Activated naive CD4-positive, alpha-beta T cell treated with anti-CD3 and anti-CD28 coated beads, Interleukin-2, amount 50 U/mL, for 72 hours (primary cell): ENCODE measurements at places on chromosomes 6 and 20. TPM values are rescaled to one million over a fixed set of nuclear protein-coding genes. Genes with fewer than 3 reads are reported as not detected.

The FAM162B gene
- not detected for total RNA-seq

DNA sequence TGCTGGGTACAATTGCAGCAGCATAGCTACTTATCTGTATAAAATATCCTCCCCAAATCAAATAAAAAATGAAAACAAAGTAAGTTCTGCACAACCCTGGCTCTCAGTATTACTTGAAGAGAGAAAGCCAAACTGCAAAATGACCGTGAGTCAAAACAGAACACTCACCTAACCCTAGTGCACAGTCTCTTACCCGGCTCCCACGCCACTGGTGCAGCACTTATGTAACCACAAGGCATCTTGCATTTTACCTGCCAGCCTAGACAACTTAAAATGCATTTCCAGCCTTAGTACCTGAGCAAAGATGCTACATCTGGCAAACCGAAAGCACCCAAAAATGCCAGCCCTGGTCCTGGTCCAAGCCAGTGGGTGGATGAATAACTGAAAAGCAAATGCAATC lies 12.4 kb upstream of the SIRPB1 start:
- DNase-seq = peak; percentile 53

DNA sequence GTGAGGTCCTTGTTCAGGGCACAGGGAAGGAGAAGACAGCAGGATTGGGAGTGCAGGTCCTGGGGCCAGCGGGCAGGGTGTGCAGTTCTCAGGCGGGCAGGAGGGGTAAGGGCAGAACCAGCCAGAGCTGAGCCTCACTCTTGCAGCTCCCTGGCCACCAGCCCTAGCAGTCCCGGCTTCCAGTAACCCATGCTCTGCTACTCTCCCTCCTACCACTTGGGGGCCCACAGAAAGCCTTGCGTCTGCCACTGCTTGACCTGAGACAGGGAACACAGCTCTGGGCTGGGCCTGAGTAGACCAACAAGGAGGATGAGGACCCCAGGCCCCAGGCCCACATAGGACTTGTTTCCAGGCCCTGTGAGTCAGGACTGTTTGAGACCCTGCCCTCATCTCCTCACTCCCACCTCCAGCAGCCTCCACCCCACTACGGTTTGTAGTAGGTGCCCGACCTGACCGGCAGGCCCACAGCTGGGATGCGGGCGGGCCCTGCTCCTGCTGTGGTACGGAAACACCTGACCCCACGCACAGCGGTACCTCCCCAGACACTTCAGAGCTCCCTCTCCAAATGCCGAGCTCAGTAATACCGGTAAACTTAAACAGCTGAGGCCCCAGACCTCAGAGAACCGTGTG lies 39.2 kb downstream of the KCNK5 start:
- no peak for DNase-seq

The UNC5CL gene
- 5.1 TPM for total RNA-seq

- no peak for DNase-seq
Observed at GRCh38 chr6:15793288-15793687, 130.5 kb upstream of the DTNBP1 start.

The STMND1 gene
- total RNA-seq = not detected

- no peak for DNase-seq
Observed at GRCh38 chr6:154096834-154097233, 57.8 kb downstream of the OPRM1 start.

DNA sequence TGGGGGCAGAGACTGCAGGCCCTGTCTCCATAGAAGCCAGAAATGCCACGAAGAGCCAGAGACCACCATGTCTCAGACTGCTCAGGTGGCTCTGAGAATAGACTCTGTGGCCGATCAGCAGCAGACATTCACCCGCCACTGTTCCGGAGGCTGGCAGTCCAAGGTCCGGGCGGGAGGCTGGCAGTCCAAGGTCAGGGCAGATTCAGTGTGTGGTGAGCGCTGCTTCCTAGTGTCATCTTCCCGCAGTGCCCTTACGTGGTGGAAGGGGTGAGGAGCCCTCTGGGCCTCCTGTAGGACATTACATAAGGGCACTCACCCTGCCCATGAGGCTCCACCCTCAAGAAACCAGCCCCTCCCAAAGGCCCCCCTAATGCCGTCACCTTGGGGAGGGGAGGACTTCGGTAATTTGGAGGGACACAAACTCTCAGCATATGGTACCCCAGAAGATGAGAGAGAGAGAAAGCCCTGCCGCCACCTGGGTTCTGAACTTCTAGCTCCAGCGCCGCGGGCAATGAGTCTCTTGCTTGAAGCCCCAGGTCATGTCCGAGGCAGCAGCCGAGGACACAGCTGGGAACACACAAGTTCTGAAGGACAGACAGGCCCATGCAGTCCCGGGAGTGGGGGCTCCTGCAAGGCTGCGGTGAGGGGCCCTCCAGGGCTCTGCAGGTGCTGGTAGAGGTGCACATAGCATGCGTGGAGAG lies 36.4 kb downstream of the DACT2 start:
- DNase-seq = no peak

DNA sequence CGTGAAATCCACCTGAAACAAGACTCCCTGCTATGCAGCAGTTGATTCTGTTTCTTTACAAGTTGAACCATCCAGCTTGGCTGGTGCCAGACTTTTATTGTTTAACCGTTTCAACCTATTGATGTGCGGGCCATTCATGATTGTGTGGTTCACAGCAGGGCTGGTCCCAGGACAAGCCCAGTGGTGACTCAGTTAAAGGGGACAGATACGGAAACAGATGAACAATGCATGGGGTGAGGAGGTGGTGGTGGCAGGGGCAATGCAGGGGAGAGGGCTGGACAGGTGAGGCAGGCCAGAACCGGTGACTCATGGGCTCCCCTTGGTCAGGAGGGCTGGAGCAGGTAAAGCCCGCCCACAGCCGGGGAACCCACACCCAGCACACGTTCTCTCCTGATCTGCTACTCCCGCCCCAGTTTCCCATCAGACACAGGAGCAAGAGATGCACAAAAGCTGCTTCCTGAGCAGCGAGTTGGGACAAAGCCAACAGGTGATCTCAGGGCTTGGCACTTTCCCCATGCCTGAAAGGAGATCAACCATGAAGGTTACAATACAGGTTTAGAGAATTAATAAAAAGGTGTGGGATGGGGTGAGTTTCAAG lies 232.2 kb downstream of the LY86 start:
- DNase-seq = no peak

The KCNS1 gene
- not detected for total RNA-seq

DNA sequence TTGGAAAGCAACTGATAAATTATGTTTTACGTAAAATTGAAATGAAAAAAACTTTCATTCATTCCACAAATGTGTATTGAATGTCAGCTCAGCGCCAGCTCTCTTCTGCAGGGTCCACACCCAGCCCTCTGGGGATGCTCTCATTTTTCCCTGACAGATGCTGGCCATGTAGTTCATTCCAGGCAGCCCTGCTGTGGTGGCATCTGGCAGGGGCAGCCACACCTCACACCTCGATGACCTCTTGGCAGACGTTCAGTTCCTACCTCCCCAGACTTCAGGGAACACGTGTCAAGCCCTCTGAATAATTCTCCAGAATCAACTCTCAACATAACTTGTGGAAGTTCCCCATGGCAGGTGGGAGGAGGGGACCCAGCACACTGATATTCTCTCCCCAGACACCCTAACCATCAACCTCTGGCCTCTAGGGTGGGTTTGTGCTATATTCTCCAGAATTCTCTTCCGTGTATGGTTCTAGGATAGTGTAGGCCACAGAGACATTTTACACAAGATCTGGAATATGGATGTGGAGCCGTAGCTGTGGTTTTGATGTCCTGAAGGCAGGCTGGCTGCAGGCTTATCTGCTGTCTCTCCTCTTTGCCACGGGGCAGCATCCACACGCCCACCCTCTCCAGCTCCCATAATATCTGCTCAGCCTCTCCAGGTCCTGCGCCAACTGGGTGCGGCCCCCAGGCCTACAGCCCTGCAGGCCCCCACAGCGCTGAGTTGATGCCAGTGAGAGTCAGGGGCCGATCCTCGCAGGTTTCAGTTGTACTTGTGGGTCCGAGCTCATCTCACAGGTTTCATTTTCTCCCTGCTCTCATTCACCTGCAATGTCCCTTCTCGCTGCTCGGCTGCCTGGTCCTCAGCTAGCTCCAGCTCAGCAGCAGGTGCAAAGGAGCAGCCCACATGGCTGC lies 175.8 kb upstream of the ARID1B start:
- DNase-seq = no peak

GRCh38 chr6:4936681-4937041 lies 67.2 kb downstream of the RPP40 start:
- no peak for DNase-seq

The PLG gene
- total RNA-seq = not detected

The ZBP1 gene
- total RNA-seq = 0.16 TPM

- no peak for DNase-seq
Observed at GRCh38 chr20:38771621-38772020, 23.4 kb downstream of the ACTR5 start.

- DNase-seq = no peak
Observed at GRCh38 chr20:50885068-50885467, 46.2 kb downstream of the ADNP start.

- no peak for DNase-seq
Observed at GRCh38 chr20:44435630-44436335, 39.9 kb upstream of the TTPAL start.

DNA sequence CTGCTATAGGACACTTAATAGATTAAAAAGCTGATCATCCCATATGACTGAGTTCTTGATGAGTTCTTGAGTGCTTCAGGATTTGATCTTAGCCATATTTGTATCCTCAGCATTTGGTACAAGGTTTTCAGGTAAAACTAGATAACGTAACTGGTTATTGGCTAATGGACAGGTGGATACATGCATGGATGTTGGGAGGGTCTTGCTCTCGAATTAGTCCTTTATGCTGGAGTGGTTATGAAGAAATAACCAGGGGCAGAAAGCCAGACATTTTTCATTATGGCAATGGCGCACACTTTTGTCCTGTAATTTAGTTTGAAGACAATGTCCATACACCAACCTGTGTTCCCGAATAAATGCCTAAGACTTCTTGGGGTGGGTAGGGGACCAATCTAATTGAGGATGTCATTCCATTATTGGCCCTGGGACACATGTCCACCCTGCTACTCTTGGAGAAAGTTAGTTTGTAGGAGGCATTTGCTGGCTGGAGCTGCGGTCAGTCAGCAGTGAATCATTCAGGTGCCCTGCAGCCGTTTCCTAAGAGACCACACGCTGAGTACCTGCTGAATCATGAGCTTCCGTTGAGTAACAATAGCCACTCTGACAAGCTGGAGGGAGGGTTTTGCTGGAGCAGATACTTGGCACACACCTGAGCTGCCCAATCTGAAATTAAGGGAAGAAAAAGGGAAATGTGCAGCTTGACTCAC lies 194.4 kb downstream of the FOXA2 start:
- no peak for DNase-seq

GRCh38 chr6:11364971-11365397 lies 132.5 kb upstream of the NEDD9 start:
- DNase-seq = no peak

DNA sequence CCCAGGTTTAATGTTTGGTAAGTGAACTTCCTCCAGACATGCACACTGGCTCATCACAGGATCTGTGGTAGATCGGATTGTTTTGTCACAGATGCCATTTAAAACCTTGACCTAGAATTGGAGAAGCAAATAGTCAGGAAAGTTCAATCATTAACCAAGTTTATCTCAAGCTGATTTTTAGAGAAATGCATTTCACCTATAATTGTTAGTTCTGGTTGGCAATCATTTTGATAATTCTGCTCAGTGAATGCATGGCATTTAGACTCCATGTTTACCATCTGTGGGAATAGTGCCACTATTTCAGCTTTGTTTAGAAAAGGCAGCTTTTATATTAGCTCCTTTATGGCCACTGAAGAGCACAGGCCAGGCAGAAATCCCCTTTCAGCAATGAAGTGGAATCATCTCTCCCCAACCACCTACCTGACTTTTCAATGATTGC lies 73.9 kb upstream of the IPCEF1 start:
- no peak for DNase-seq

The PRDM13 gene
- not detected for total RNA-seq

DNA sequence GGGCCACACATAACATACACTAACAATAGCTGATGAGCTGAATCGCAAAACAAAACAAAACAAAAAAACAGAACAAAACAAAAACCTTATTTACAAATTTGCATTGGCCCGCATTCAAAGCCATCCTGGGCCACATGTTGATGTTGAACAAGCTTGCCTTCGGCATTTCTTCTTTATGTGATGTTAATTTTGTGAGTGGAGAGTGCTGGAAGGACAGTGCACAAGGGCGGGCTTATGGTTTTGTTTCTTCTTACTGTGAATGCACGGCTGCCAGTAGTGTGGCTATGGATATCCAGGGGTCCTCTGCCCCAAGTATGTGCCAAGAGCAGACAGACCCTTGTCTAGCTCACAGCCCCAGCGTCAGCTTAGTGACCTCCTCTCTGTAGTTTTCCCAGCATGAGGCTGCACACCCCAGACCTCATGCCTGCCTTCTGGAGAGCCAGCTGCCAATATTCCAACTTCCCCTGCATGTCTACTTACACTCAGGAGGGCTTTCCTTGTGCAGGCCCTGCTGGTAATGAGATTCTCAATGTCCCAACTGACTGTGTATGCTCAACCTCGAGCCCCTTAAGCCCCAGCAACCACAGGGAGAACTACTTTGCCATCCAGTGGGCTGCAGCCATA lies 24.9 kb downstream of the ZNF292 start:
- no peak for DNase-seq

DNA sequence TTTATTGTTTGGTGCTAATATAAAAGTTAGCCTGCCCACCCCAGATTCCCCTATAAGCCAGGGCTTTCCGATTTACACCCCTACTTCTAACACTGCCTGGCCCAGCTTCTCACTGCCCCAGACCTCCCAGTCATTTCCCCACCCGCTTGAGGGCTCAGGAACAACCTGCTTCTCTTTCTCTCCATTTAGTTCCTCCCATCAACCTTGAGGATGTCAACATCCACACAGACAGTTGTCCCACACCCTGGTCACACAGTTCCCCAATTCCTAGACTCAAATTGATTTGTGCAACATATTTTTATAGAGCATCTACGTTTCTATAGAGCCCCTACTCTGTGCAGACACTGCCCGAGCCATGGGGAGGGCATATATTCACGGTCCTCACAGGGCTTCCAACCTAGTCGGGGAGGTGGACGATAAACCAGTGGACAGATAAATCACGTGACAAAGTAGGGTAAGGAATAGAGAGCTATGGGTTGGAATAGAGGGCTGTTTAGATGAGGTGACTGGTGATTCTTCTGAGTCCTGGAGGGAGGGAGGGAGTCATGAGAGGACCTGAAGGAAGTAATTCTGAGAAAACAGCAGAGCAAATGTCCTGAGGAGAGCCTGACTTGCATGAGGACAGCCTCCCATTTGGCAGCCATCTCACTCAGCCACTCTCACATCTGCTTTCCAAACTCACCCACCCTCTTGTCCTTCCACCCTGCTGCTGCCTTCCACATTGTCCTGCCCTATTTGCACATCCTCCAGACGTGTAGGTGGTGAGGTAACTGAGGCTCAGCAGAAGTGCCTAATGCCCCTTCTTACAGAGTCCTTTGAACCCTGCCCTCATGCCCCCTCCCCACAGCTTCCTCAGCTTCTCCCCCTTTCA lies 6.3 kb downstream of the GABRR2 start:
- no peak for DNase-seq

DNA sequence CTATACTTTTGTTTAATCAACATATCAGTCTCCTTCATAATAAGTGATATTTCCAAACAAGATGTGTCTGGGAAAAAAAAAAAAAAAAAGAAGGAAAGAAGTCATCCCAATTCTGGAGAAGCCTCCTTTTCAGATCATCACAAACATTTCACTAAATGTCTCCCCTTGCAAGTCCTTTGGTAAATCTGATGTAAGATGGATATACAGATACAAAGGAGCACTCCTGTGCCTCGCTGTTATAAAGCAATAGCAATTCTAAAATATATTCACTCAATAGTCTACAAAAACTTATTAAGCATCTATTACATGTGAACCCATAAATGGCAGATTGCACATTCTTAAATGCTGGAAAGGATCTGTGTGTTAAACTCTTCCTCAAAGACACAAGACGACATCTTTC lies 17.4 kb downstream of the STAU1 start:
- no peak for DNase-seq
